ENCODE measurements at places on chromosomes 6 and 20. TPM values are rescaled to one million over a fixed set of nuclear protein-coding genes. Genes with fewer than 3 reads are reported as not detected.

DNA sequence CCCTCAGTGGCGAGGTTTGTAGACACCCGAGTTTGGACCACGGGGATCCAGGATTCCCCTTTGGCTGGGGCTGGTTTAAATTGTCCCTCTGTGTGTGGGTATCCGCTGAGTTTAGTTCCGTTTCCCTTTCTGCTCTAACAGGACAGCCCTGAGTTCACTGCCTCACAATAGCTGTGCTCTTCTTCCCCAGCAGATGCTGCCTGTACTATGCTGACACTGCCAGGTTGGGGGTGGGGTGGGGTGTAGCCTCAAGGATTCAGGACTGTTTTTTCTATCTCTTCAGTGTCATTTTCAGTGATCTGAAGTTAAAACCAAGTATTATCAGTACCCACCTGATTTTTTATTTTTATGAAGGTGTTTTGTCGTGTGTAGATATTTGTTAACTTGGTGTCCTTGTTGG is 655.0 kb downstream of the COL12A1 start:
- no peak for DNase-seq

DNA sequence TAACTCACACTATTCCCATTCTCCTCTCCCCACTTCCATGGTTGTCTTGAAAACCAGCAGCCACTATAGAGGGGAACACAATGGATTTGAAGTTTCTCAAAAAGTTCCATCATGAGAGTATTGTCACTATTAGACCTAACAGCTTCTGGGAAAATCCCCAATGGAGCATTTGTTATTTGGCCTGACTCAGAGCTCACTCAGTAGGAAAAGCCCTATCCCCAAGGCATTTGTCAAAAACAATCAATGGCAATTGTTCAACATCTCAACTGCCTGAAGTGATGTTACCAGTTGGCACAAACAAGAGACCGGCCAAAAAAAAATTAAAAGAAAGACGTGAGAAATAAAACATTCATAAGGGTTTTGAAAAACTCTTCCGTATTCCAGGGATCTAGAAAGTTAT is 98.8 kb downstream of the MYLK4 start:
- DNase-seq: no peak

GRCh38 chr6:45988635-45989034 is 27.0 kb downstream of the CLIC5 start:
- DNase-seq: no peak

GRCh38 chr6:143164565-143165105 is 103.9 kb downstream of the AIG1 start:
- DNase-seq: no peak

DNA sequence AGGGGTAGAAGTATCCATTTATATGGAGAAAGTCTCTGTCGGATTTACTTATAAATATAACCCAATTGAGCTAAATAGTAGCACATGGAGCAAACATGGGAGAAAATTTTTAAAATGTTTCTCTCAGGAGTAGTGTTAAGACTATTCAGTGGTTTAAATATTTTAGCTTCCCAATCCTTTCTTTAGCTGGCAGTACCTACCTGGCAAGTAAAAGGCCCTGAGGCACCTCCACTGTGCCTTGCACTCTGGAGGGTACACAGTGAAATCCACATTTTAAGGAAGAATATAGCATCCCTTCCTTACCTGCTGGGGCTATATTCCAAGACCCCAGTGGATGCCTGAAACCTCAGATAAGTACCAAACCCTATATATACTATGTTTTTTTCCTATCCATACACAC is 124.2 kb downstream of the KLHL32 start:
- DNase-seq: no peak

GRCh38 chr6:110550353-110550752 is 73.9 kb upstream of the SLC22A16 start:
- DNase-seq: no peak

DNA sequence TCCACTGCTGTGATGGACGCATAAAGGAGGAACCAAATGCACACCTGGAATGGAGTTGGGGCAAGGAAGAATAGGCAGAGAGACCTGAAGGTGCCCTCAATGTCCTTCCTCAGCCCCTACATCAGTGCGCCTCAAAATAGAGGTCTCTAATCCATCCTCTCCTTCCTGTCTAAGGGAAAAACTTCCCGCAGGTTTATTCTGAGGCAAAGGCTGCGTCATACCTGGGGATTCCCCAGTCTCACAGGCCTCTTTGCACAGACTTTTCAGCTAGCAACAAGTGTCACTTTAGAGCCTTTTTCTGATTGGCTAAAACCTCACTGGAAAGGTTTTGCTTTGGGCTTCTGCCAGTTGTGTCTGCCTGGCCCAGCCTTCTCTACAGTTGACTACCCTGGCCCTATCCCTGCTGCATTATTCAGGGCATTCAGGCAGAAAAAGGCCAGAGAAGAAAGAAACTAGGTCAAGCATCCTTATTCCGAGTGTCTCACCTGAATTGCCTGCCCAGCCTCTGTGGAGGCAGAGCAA is 1.8 kb upstream of the HLA-DQB1 start:
- no peak for DNase-seq

GRCh38 chr6:157561414-157561790 is 180.4 kb downstream of the ZDHHC14 start:
- DNase-seq: no peak

- no peak for DNase-seq
Measured at GRCh38 chr20:33810259-33810658, 889 bp upstream of the CHMP4B start.

- no peak for DNase-seq
Measured at GRCh38 chr20:59253779-59254319, 46.6 kb upstream of the EDN3 start.

- peak; percentile 82 for DNase-seq
Measured at GRCh38 chr20:63835021-63835858, 4.2 kb upstream of the ZBTB46 start.

GRCh38 chr20:47875297-47876025 is 90.2 kb upstream of the SULF2 start:
- DNase-seq: no peak

DNA sequence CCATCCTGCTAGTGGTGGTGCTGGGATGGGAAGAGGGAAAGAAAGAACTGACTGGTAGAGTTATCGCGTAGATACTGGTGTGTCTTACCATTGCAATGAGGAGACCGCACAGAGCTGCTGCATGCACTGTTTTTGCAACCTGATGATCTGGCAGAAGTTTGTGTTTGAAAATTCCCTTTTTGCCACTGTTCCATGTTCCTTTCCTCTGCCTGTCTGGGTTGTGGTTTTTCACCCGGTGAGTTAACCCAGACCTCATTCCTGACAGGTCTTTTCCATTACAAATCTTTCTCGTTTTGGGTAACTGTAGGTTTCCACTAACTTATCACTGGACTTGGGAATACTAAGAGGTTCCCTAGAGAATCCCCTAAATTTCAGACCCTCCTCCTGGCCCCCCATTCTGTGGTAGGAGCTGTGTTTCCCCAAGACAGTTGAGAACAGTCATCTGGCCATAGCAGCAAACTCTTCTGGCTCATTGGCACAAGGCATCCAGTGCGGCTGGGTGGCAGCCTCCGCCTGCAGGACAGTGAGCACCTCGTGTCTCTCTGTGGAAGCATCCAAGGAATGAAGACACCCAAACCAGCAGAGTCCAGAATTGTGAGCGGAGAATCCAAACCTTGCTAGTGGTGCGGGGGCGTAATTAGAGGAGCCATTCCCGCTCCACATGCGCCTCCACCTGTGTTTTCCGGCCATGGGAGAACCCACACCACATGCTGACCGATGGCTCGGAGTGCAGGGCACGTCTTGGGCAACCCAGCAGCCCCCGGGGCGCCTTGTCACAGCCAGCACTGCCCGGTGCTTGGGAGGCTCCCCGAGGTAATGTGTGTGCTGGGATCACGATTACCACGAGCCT is 32.8 kb downstream of the ERMARD start:
- no peak for DNase-seq

DNA sequence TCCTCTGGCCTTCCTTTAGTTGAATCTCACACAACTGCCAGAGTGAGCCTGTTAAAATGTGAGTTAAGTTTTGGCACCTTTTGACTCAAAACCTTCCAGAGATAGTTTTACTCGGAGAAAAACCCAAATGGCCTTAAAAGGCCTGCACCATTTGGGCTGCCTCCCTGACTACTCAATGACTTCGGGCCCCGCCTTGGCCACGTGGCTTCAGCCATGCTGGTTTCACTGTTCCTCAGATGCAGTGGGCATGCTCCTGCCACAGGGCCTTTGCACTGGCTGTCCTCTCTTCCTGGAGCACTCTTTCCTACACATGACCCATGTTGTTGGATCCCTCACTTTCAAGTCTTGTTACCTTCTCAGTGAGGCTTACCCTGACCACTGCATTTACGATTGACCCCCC is 18.3 kb downstream of the VEGFA start:
- DNase-seq: no peak

- no peak for DNase-seq
Measured at GRCh38 chr6:42203183-42203582, 8.4 kb upstream of the GUCA1B start.

DNA sequence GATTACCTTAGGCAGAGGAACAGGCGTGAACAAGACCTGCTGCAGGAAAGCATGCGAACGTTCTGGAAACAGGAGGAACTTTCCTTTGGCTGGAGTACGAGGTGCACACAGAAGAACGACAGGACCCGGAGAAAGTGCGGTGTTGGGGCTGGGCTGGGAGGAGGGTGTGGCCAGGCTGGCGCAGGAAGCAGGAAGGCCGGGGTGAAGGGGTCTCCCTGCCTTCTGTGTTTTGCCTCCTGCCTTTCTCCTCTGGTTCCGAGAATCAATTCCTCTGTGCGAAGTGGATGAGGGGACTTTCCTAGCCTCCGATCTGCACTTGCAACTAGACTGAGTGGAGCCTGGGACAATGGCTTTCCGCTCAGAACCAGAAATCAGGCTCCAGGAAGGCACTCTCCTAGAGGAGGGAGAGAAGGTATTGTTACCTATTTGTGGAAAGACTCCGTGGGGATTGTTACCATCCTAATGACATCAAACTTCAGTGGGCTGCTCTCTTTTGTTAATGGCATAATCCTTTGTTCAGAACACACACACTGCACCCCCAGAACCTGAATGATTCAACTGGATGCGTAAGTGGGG is 22.9 kb upstream of the PLEKHG1 start:
- DNase-seq: no peak

DNA sequence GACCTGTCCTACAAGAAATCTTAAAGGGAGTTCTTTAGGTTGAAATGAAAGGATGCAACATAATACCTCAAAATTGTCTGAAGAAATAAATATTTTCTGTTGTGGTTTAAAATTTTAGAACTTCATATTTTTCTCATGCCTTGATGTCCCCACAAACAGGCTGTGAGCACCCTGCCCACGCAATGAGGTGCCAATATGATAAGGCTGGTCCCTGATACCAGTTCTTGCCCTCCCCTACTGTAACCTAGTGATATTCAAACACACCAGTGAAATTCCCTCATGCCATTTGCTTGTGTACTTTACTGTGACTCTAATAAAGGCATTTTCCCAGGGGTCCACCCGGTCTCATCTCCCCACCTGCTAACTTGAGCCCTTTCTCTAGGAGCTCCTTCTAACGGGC is 67.3 kb upstream of the SIRPG start:
- no peak for DNase-seq

DNA sequence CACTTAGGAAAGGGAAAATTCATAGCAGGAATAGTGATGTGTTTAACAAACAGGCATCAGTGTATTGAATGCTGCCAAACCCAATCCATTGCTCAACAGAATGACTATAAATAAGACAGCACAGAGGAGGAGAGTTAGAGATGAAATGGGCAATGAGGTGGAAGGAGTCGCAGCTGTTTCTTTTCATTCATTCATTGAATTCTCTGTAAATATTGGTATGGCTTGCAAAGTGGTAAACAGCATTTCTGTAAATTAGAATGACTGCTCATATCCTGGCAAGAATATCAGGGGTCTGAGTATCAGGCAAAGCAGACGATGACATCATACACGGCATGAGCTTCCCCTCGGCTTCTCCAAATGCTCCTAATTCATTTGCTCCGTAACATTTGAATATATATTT is 703.6 kb upstream of the SLC35B3 start:
- no peak for DNase-seq

- DNase-seq: no peak
Measured at GRCh38 chr6:32982702-32983492, 14.5 kb downstream of the BRD2 start.

GRCh38 chr6:116714761-116715160 is 33.8 kb downstream of the KPNA5 start:
- no peak for DNase-seq

DNA sequence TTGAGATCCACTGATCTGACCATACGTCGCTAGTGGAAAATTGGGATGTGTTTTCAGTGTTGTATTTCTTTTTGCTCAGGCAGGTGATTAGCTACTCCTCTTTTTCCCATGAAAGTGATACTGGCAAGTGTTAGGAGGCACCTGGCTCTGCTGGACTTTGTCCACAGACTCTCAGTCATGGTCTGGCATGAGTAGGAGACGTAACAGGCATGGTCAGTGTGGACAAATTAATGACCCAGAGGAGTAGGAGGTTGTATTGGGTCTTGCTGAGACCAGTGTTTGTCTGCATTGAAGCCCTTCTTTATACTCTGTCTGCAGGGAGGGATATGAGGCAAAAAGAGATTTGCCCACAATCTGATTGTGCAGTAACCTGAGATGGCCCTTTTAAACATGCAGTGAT is 178.7 kb downstream of the DTNBP1 start:
- no peak for DNase-seq

DNA sequence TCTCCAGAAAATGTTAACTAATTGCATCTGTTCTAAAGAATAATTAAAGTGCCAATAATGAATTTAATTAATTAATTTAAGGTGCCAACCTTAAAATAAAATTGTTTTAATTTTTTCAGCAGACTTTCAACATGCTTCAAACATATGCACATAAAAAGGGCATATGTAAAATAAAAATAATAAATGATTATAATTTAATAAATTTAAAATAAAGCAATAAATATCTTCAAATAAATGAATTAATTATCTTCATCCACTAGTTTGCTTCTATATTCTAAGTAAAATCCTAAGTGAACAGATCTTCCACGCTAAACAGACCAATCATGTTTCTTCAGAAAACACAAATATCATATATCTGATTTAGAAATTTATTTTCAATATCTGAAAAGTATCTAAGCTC is 119.2 kb downstream of the HIVEP2 start:
- DNase-seq: no peak

SLA2 gene
- under 0.01 TPM for total RNA-seq

CTAGE9 gene
- not detected for total RNA-seq

MAVS gene
- total RNA-seq: 6.9 TPM

SCAND1 gene
- 33.8 TPM for total RNA-seq

PRSS16 gene
- 0.41 TPM for total RNA-seq

FAM209B gene
- total RNA-seq: not detected

TPBG gene
- total RNA-seq: 4.5 TPM

PSMF1 gene
- total RNA-seq: 24.5 TPM

RBL1 gene
- total RNA-seq: 25.7 TPM

ADGRF5 gene
- total RNA-seq: 6.5 TPM

MYT1 gene
- 6.9 TPM for total RNA-seq

ACTR5 gene
- 9.8 TPM for total RNA-seq

IL17F gene
- total RNA-seq: not detected

PDSS2 gene
- total RNA-seq: 6.9 TPM
